NCI-H2107 (cell line): ENCODE measurements at places on chromosomes 2 and 18.

DNA sequence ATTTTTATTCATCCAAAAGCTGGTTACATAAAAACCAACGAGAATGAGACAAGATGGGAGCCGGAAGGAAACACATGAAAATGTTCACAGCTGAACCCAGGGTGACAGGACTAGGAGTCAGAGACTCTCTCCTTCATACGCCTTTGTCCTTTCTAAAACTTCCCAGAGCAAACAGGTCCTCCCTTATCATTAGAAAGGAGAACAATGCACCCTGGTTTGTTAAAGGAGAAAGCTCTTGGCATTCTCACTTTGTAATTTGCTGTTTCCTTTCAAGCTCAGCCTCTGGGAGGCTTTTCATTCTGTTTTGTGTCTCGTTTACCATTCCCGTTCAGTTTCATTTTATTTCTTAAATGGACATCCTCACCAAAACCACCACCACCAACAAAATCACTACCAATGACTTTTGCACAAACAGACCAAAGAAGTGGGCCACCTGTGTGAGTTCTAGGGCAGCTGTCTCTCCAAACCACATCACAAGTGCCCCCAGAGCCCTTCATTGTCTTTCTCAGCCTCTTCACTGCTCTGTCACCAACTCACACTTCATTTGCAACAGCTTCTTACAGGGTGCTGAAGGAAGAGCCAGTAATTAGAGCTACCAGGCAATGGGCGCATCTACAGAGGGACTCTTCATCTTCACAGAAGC, 105.3 kb downstream of the HDAC4 start:
- no peak for DNase-seq

DNA sequence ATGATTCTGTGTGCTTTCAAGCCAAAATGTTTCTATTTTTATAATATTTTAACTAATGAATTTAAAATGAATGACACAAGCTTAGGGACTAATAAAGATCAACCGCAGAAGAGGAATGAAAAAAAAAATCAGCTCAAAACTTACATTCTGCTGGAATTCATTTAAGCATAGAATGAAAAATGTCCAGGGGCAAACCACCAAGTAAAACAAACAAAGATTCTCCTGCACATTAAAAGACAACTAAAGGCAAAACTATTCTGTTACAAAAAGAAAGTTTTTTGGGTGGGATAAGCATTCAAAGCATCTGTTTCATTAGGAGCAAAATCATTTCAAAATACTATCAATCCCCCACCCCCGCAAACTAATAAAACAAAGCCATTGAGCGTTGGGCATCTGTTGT, 99.3 kb upstream of the SOX11 start:
- no peak for DNase-seq

- DNase-seq: no peak
These were observed 106.3 kb downstream of the TTN start for GRCh38 chr2:178700922-178701342.

DNA sequence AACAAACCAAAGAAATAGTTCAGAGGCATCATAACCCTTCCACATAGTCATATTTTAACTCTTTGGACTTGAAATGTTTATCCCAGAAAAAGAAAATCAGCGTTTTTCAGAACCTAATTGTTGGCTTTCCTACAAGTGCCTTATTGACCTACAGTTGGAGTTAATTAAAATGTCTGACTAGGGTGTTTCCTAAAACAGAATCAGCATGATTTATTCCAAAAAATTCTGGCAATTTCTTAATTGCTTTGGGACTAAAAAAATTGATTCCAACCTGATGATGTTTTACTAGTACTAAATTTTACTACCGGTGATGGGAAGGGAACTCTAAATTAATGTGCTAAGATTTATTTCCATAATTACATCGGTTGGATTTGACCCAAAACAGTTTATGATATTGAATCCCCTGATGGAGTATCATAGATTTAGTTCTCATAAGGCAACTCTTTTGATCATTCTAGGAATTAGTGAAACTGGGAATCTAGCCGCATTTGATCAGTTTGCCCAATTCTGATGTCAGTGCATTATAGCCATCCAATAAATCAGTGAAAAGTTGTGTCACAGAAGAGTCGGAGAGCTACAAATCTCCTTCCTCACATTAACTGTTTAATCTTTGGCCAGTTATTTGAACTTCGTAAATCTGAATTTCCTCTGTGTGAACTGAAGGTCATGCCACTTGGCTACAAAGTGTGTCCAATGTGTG, 134.3 kb upstream of the DSEL start:
- no peak for DNase-seq

- DNase-seq: no peak
These were observed 9.0 kb upstream of the CREG2 start for GRCh38 chr2:101396316-101396717.

- no peak for DNase-seq
These were observed 41.1 kb downstream of the PLEKHB2 start for GRCh38 chr2:131146231-131146630.

- DNase-seq: no peak
These were observed 20.6 kb downstream of the NPAS2 start for GRCh38 chr2:100840519-100840918.

GRCh38 chr2:117949806-117950205, 64.1 kb downstream of the CCDC93 start:
- DNase-seq: no peak

- no peak for DNase-seq
These were observed 31.3 kb upstream of the DNAH7 start for GRCh38 chr2:196099916-196100315.

- DNase-seq: no peak
These were observed 10.2 kb downstream of the ADRA2B start for GRCh38 chr2:96105994-96106715.

- no peak for DNase-seq
These were observed 5.7 kb upstream of the KLHL29 start for GRCh38 chr2:23379220-23379695.

- no peak for DNase-seq
These were observed 254.8 kb upstream of the DSEL start for GRCh38 chr18:67771271-67771670.

- no peak for DNase-seq
These were observed 14.7 kb downstream of the CFLAR start for GRCh38 chr2:201130524-201131186.

GRCh38 chr2:64114912-64115277, 29.3 kb downstream of the PELI1 start:
- no peak for DNase-seq

- no peak for DNase-seq
These were observed 23.7 kb upstream of the MMADHC start for GRCh38 chr2:149611100-149611820.

DNA sequence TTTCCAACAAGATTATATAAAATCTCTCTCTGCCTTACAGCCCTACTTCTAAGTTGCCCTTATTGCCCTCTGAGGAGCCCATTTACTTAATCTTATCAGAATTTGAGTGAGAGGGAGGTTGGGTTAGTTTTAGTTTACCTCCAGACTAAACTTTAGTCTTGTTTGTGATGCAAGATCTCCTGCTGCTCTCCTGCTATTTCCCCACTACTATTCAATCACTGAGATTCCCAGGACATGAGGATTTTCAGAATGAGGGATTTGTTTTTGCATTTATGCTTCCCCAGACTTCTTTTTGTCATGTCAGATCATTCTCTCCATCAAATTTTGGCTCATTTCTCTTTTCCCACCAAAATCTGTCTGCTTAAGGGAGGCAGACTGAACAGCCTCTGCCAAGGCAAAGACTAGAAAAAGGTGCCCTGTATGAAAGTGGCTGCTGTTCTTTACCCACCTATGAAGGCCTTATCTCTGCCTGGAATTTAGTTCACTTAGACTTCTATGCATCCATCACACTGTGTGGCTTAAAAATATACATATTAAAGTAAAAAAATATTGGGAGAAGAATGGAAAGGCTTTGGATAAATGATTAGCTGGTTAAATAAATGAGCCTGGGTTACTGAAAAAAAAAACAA, 401.3 kb downstream of the PID1 start:
- no peak for DNase-seq

GRCh38 chr2:6337472-6337820, 528.3 kb downstream of the CMPK2 start:
- DNase-seq: no peak

DNA sequence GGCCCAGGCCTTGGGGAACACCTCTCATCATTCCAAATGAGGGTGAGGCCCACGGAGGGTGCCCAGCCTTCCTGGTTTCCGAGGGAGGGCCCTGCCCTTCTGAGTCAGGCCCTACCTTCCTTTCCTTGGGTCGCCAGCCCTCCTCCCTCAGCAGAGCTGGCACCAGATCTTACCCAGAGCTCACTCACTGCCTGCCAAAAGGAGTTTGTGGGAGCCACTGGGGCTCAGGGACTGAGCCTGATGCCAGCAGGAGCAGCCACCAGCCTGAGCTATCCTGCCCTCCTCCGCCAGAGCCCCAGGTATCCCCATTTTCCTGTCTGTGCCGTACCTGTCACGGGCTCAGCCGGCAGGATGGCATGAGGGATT, 64.1 kb downstream of the NRP2 start:
- no peak for DNase-seq

DNA sequence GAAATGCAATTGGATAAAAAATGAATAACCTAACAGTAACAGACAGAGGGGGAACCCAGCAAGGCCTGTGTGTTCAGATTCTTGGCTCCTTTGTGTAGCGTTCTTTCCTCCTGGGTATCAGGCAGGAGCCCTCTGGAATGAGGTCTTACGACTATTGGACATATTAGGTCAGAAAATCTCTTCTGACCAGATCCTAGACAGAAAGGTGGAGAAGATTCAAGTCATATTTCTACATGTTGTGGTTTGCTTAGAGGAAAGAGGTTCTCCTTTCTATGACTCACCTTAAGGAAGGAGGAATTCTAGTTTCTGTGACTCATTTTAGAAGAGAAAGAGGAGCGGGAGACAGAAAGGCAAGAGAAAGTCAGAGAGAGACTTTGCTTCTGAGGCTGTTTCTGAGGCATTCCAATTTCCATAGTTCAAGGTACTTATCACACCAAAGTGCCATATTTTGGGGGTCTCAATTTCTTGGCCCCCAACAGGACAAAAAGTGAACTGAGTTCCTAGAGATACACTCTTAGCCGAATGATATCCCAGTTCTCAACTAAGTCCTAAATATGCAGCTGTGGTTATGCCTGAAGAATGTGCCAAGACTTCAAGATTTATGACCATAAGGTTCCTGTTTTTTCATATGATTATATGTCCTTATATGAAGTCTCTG, 618.6 kb downstream of the ZEB2 start:
- DNase-seq: no peak

GRCh38 chr2:192004188-192004963, 157.5 kb upstream of the CAVIN2 start:
- DNase-seq: no peak

DNA sequence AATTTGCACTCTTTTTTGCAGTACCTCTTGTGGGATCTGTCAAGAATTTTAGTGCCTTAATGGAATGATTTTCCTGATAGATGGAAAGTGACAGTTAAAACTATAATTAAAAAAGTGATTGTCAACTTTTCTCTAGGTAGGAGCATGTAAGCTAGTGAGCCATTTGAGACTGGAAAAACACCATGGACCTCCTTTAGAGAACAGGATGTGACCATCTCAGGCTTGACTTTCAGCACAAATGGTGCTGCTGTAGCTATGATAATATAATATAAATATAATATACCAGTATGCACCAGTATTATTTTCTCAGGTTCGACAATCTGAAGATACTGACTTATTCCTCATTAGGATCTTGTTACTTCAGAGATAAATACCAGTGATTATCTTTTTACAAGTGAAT, 27.8 kb downstream of the ZNF236 start:
- DNase-seq: no peak

GRCh38 chr2:64295326-64296139, 151.3 kb upstream of the PELI1 start:
- DNase-seq: no peak

GRCh38 chr2:241546771-241547498, 11.6 kb upstream of the BOK start:
- no peak for DNase-seq

DNA sequence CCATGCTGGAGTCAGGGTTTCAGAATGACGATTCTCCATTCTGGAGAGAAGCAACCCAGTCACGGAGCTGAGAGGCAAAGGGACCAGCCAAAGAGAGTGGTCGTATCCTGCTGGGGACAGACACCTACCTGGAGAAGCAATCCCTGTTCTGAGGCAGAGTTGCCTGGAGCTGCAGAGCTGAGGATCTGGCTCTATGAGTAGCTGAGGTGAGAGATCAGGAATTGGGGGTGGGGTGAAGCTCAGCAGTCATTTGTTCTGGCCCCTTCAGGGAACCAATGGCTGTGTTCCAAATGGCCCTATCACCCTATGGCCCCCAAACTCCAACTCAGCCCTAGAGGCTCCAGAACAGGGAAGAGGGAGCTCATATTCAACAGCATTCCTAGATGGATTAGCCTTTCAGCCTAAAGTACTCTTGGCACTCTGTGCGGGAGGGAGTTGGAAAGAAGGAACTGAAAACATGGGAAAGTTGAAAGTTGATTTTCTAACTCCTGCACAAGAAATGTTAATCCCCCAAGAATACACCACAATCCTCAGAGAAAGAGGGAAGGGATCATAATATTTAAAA, 3.3 kb upstream of the ATRAID start:
- no peak for DNase-seq

DNA sequence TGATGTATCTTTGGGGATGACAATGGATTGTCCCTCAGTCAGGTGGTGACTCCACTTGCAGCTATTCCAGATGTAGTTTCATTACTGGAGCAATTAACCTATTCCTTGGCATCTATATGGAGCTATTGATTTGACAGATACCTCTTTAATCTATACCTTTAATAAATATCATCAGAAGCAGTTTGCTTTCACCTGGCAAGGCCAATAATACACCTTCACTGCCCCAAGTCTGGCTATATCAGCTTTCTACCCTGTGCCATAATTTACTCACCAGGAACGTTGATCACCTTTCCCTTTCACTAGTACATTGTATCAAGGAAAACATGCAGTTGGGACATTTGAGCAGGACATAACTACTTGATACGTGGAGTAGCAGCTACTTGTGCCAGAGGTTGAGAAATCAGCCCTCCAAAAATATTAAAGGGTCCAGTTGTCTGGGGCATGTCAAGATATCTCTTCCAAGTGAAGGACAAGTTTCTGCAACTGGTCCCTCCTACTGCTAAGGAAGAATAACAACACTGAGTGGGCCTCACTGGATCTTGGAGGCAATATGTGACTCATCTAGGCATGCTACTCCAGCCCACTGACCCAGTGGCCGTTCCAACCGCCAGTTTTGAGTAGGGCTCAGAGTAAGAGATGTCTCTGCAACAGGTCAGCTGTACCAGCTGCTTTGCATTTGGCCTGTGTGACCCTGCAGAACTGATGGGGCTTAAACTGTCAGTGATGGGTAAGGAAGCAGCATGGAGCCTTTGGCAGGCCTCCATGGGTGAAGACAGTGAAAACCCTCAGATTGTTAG, 67.0 kb downstream of the PSMG2 start:
- DNase-seq: no peak

DNA sequence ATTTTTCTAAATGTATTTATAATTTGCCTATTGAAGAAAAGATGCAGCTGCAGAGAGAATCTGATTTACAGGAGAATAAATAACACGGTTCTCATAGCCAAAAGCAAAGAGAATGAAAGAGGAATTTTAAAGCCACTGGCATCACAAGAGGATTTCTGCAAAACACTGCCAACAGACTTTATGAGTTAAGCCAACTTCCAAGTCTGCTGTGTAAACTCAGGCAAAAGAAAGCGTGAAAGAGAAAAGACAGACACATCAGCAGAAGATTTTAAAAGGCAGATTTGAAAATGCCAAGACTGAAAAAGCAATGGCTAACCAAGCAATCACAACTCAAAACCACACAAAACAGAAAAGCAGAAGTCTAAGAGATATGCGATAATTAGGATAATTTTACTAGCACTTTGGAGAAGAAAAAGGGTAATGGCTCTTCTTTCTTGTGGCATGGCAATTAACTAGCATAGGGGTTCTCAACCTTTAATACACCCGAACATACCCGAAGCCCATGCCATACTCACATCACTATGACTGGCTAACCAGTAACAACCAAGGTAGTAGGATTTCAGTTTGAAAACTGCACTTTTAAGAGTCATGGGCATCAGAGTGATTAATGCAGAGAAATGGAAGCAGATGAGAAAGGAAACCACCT, 4.9 kb downstream of the DARS1 start:
- no peak for DNase-seq
